ENCODE measurements at places on chromosomes 4 and X.

DNA sequence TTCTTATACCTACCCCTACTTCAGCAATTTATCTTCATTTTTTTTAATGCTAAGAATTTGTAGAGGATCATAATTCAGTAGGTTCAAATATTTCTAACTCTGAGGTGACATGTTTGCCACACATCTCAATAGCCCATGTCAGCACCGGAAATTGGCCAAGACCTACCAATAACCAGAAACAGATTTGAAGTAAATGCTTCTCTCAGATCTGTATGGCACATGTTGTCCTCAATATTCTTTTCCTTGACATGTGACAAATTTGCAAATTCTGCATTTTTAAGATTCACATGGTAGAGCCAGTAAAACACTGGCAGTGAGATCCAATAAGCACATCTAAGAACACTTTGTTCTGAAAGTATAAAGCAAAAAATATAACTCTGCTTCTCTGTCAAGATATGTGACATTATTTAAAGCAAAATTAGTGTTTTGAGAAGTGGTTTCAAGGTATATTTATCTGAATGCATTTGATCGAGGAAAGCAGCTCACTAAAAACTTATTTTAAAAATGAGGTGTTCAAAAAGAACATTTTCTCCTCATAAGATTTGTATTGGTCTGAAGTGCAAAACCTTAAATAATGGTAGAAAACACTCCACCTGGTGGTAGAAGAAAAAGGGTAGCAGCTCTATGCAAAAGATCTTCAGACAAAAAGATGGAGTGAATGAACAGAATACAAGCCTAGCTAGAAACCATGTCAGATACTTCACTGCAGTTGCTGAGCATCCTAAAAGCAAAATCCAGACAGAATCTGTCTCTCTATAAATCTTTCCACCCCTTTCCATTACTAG, 513.8 kb upstream of the FAM241A start:
- no peak for DNase-seq
- no peaks in the 10 kb centered on the region for H3K36me3 ChIP-seq
- no peak overlapping the region for H3K4me3 ChIP-seq
- H3K4me1 ChIP-seq: no peaks in the 10 kb centered on the region

DNA sequence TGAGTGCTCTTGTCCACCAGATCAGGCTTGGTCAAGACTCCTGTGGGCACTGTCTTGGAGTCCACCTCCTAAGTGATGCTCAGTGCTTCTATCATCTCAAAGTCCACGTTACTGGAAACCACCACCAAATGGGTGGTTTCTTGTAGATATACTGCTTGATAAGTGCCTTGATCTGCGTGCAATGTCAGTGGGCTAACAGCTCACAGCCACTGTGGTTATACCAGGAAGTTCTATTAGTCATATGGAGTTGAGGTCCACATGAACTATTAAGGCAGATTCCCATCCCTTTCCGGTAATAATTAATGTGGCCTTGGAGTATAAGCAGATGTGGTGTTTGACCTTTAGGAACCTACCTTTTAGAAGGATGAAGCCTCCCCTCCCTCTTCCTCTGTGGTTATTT, 161.9 kb downstream of the ZNF518B start:
- H3K27ac ChIP-seq: peak overlapping the region; percentile 93
- peaks cover 24% of the 10 kb centered on the region for H3K4me1 ChIP-seq

DNA sequence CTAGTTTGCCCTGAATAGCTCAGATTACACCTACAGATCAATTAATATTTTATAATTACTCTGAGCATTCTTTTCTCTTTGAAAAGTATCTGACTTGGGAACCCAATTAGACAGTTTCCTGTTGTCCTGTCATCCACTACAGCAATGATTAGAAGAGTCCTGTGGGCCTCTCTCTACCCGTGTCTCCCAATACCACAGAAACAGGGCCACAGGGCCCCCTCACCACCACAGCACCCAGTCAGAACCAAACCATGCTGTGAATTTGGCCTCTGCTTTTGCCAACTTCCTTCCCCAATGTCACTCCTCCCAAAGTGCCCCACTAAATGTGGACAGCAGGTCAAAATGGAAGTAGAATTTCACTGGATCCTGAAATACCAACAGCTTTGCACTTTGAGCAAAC, 10.3 kb downstream of the USP46 start:
- H3K4me3 ChIP-seq: no peak overlapping the region
- no peak for DNase-seq
- no peaks in the 10 kb centered on the region for H3K4me1 ChIP-seq
- no peak overlapping the region for H3K27ac ChIP-seq
- H3K36me3 ChIP-seq: no peaks in the 10 kb centered on the region

GRCh38 chr4:155590796-155591585, 75.7 kb upstream of the GUCY1A1 start:
- no peaks in the 10 kb centered on the region for H3K4me1 ChIP-seq
- no peak overlapping the region for H3K4me3 ChIP-seq
- no peaks in the 10 kb centered on the region for H3K36me3 ChIP-seq
- H3K27ac ChIP-seq: no peak overlapping the region
- DNase-seq: no peak

DNA sequence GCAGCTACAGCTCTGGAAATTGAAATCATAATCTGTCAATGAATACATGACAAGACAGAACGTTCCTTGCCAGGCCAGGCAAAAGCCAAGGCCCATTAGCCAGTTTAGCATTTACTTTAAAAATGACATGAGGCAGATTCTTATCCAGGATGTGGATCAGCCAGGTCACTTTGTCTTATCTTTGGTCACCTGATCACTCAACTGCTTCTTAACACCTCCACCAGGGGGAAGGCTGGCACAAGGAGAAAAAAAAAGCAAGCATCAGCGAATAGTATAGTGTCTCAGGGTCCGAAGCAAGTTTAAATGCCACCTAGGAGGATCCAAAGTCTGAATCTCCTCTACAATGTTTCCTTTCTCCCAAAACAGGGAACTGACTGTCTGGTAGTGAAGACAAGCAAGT, 18.8 kb downstream of the ATP1B4 start:
- H3K27me3 ChIP-seq: no peaks in the 10 kb centered on the region
- no peaks in the 10 kb centered on the region for H3K36me3 ChIP-seq
- H3K4me3 ChIP-seq: no peak overlapping the region
- peaks cover 2% of the 10 kb centered on the region for H3K4me1 ChIP-seq

- H3K27me3 ChIP-seq: no peaks in the 10 kb centered on the region
- no peaks in the 10 kb centered on the region for H3K36me3 ChIP-seq
- DNase-seq: no peak
Measured at GRCh38 chrX:130299279-130300009, 30.7 kb upstream of the ZNF280C start.

- H3K27me3 ChIP-seq: no peaks in the 10 kb centered on the region
- DNase-seq: no peak
- no peak overlapping the region for H3K27ac ChIP-seq
- no peaks in the 10 kb centered on the region for H3K36me3 ChIP-seq
- H3K4me1 ChIP-seq: peaks cover 2% of the 10 kb centered on the region
Measured at GRCh38 chrX:132673331-132673730, 184.5 kb upstream of the MBNL3 start.

DNA sequence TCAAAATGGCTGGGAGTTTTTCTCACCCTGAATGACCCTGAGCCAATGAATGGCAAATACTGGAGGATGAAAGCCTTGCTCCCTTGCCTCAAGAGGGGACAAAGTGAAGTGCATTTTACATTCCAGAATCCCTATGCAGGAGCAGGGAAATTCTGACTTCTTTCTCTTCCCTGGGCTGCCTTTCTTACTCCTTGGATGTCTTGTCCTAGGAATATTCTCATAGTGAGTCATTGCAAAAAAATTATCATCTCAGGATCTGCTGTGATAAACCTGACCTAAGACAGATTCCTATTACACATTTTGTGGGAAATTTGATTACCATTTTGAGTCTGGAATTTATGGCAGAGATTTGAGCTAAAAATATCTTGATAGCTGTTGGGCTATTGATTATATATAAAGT, 199.9 kb downstream of the TMA16 start:
- no peaks in the 10 kb centered on the region for H3K27me3 ChIP-seq
- H3K4me3 ChIP-seq: no peak overlapping the region
- no peak for DNase-seq
- H3K4me1 ChIP-seq: no peaks in the 10 kb centered on the region
- no peak overlapping the region for H3K27ac ChIP-seq

DNA sequence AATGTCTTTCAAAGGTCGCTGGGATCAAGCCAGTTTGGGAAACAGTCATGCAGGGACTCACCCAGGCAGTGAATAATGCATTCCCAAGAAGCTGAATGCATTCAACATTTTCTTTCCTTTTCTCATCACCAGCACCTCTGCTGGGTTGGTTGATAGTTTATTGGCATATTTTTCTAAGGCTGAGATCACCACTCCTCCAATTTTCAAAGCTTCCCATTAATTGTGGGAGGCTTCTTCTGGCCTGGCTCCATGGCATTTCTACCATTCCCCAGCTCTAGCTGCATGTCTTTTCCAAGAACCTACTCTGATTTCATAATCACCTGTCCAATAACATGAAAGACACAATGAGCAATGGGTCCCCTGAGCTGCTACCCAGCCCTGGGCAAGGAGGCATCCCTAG, 35.8 kb downstream of the CHRDL1 start:
- no peaks in the 10 kb centered on the region for H3K4me1 ChIP-seq
- DNase-seq: no peak
- no peaks in the 10 kb centered on the region for H3K27me3 ChIP-seq
- no peaks in the 10 kb centered on the region for H3K36me3 ChIP-seq
- no peak overlapping the region for H3K27ac ChIP-seq

GRCh38 chr4:56764223-56764622, 57.3 kb downstream of the SPINK2 start:
- no peaks in the 10 kb centered on the region for H3K27me3 ChIP-seq
- DNase-seq: no peak
- no peaks in the 10 kb centered on the region for H3K36me3 ChIP-seq
- H3K4me1 ChIP-seq: peaks cover under 1% of the 10 kb centered on the region

DNA sequence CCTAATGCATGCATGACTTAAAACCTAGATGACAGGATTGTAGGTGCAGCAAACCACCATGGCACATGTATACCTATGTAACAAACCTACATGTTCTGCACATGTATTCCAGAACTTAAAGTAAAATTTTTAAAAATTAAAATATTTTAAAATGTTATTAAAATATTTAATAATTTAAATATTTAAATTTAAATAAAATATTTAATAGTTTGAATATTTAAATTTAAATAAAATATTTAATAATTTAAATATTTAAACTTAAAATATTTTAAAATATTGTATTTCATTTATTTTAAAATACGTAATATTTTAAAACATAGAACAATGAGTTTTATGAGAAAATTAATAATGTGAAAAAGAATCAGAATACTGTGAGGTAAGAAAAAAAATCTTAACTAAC, 117.9 kb downstream of the SLC39A8 start:
- no peak overlapping the region for H3K4me3 ChIP-seq
- DNase-seq: no peak
- no peaks in the 10 kb centered on the region for H3K4me1 ChIP-seq

- H3K36me3 ChIP-seq: no peaks in the 10 kb centered on the region
- no peaks in the 10 kb centered on the region for H3K27me3 ChIP-seq
- no peak overlapping the region for H3K27ac ChIP-seq
- no peaks in the 10 kb centered on the region for H3K4me1 ChIP-seq
- no peak overlapping the region for H3K4me3 ChIP-seq
Measured at GRCh38 chr4:152488246-152488645, 47.6 kb downstream of the FBXW7 start.

- H3K36me3 ChIP-seq: no peaks in the 10 kb centered on the region
- no peak overlapping the region for H3K4me3 ChIP-seq
- DNase-seq: no peak
- no peak overlapping the region for H3K27ac ChIP-seq
Measured at GRCh38 chrX:13474164-13474516, 95.3 kb upstream of the EGFL6 start.

DNA sequence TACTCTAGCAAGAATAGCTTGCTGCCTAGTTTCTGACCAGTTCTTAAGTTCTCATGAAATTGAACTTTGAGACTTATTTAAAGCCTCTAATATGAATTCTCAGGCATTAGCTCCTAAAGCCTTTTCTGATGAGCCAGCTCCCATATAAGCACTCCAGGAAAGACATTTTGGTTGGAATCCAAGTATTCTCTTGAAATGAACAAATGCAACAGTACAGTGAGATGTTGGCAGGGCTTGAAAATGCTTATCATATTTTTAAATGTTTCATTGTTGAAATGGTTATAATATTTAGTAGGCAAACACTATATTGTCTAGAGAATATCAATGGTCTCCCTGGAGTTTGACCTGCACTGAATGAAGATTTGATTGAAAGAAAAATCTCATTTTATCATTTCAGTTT, 240.3 kb downstream of the ANK2 start:
- H3K4me1 ChIP-seq: peaks cover 7% of the 10 kb centered on the region
- H3K4me3 ChIP-seq: no peak overlapping the region
- DNase-seq: no peak
- no peak overlapping the region for H3K27ac ChIP-seq

- H3K4me3 ChIP-seq: no peak overlapping the region
- no peaks in the 10 kb centered on the region for H3K36me3 ChIP-seq
- no peaks in the 10 kb centered on the region for H3K4me1 ChIP-seq
- no peak overlapping the region for H3K27ac ChIP-seq
- no peak for DNase-seq
Measured at GRCh38 chr4:59570860-59571476, 1629.2 kb upstream of the ADGRL3 start.

DNA sequence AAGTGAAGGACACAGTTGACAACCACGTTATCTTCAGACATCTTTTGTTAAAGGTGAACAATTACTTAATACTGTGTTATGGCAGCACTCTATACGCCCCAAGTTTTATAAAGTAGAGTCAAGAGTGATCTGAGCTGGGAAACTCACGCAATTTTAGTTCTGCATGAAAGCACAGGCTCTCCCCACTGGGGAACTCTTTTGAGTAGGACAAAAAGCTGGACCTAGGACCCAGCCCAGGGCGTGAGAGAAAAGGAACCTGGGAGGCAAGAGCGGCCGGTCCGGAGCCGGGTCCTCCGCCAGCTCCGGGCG, 152.6 kb upstream of the SLC4A4 start:
- H3K27me3 ChIP-seq: peaks cover 16% of the 10 kb centered on the region
- no peak for DNase-seq
- H3K4me1 ChIP-seq: no peaks in the 10 kb centered on the region
- no peaks in the 10 kb centered on the region for H3K36me3 ChIP-seq

DNA sequence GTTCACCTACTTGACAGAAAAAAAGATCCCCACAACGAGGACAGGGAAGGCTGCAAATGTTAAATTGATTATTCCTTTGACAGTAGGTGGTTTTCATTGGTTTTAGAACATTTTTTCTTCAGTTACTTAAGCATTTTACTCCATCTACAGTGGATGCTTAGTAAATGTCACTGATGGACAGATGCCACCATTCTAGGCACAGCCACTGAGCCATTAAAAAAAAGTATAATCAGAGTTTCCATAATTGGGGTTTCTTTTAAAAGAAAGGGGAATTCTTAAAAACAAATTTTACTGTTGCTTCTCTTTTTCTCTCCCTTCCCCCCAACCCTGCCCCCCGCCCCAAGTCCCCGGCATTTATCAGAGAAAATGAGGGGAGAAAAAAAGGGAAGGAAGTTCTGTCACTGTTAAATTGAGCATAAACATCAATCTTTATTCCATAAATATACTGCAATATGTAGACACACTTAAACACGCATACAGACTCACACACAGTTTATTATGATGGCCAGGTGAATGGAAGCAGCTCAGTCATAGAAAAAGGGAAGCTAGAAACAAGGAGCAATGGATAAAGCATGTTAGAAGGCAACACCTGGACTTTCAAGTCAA, 79.7 kb upstream of the PRPS2 start:
- no peaks in the 10 kb centered on the region for H3K4me1 ChIP-seq
- no peaks in the 10 kb centered on the region for H3K27me3 ChIP-seq
- no peak overlapping the region for H3K4me3 ChIP-seq
